Activated CD4-positive, alpha-beta T cell treated with anti-CD3 and anti-CD28 coated beads for 48 hours (primary cell): ENCODE measurements at places on chromosomes 16 and 17.
A peak's percentile ranks its signal among the peaks of the same experiment; 100 is the strongest.

DNA sequence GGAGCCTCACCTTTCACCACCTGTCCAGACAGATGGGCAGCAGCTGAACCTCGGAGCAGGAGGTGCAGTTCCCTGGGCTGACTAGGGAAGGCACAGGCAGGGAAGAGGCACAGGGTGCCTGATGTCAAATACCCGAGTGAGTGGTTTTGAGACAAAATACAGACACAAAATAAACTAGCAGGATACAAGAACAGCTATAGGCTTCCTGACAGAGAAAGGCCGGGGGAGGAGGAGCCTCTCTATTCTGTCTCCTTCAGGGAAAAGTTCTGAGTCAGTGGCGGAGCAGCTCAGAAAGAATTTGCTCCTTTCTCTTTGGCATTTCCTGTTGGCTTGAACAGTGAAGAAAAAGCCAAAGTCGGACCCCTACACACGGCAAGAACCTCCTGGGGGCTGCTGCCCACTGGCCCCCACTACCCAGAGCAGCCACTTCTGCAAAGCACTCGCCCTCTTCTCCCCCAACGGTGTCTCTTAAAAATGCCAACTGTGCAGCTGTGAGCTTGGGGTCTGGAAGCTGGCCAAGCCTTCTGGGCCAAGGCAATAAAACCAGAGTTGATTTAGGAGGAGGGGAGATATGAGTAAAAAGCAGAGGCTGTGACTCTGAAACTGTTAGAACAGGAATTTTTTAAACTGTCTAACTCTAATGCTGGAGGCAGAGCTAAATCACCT lies 14.4 kb upstream of the FAAP100 start:
- DNase-seq, result no peak

DNA sequence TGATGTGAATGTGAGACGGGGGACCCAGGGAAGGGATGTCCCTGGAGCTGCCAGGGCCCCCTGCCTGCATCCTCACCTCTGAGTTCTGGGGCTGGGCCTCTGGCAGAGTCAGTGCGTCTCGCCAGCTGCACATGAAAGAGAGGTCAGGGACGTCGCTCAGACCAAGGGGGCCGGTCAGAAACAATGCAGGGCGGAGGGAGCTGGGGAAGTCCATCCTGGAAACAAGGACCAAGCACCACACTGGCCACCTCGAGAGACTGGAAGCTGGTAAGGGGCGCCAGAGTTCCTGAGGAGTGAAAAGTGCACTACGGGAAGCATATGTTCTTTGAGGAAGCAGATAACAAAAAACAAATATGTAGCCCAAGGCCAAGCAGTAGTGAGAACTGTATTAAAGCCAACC lies 2.1 kb downstream of the TAF1C start:
- DNase-seq, result no peak

DNA sequence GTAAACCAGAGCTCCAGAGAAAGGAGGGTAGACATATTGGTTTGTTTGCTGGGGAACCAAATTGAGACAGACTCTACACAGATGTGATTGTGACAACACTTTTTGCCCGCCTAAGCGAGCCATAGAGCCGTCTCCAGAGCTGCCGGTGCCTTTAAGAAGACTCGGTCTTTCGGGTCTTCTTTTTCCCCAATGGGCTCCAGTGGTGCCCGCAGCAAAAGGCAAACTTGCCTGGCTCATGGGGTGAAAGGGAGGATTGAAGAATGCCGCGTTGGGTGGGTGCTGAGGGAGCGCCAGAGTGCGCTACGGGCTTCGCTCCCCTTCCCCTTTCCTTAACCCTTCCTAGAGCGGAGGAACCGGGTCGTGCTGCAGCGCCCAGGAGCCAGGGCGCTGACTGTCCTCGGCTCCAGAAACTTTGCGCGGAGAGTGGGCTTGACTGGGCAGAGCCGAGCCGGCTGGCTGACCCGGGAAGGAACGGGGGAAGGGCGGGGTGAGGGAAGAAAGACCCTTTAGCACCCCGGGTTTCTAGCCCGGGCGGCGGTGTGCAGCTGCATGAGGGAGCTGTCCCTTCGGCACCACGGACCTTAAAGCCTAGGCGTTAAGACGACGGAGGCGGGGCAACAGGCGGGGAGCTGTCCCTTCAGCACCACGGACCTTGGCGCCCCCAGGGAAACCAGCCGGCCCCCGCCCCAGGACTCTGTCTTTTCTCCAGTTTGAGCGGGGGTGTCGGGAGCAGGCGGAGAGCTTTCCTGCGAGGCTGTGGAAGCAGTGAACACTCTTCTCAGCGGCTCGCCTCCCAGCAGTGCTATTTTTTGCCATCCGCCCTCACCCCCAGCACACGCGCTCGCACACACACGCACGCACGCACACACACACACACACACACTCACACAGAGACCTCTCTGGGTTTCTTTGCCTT lies at the start of gene CACNG3:
TSS of gene CACNG3 (plus strand) at position 880 of the 916 bp plus-strand sequence. CDS start 420 bp downstream, outside the sequence.
- DNase-seq, result peak; percentile 79

DNA sequence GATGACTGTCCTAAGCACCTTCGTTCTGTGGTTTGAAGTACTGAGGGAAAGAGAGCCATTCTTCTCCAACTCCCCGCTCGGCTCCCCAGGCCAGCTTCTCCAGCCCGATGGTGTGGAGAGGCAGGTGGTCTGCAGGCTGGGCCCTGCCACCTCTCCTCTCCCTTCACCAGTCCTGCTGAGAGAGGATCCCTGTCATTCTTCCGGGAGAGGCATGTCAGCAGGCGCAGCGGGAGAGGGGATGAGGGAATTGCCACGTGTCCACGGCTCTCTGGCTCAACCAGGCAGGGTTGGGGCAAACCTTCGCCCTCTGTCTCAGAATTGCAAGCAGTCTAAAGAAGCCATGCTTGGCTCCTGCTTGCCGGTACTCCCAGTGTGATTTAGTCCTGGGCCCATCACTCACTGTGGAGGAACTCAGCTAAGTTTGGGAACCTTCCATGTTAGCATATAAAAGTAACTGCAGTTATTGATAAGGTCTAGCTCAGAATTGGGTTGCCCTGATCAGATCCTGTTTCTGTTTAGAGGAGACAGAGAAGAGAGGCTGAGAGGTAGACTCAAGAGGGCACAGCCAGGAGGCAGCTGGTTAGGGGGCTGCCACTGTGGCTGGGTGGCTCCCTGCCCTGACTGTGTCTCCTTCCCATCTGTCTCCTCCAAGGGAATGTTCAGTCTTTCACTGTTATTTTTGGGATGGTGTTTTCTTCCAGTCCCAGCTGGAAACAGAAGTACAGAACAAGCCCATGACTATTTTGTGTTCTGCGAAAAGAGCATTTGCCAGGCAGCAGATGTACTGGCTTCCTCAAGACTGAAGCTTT lies 17.4 kb downstream of the HS3ST3B1 start:
- DNase-seq, result no peak

GRCh38 chr16:66228792-66229191 lies 137.7 kb upstream of the CDH5 start:
- DNase-seq, result no peak

DNA sequence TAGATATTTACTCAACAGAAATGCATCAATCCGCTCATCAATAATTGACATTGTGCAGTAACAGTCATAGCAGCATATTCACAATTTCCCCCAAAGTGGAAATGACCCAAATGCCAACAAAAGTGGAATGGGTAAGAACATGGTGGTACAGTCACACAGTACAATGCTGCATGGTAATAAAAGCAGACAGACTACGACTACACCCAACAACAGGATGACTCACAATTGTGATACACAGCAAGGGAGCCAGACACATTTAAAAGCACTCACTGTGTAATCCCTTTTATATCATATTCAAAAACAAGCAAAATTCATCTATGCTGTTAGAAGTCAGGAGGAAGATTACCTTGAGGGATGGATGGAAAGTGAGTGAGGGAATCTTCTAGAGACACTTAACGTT lies 76.5 kb upstream of the NUDT7 start:
- no peak for DNase-seq

GRCh38 chr16:84293406-84293805 lies 1.3 kb upstream of the WFDC1 start:
- no peak for DNase-seq

GRCh38 chr17:67511012-67511411 lies 133.9 kb downstream of the PITPNC1 start:
- no peak for DNase-seq

DNA sequence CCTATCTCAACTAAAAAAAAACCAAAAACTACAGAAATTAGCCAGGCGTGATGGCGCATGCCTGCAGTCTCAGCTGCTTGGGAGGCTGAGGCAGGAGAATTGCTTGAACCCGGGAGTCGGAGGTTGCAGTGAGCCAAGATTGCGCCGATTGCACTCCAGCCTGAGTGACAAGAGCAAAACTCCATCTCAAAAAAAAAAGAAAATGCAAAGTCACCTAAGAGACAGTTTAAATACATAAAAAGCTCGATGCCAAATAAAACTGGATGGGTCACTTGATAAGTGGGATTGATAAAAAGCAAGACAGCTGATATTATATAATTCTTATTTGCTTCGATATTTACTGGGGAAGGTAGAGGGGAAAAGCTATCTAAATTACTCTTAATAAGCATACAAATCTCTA lies 15.8 kb upstream of the KANSL1 start:
- DNase-seq, result no peak

- DNase-seq, result no peak
Observed at GRCh38 chr16:67579686-67580085, 17.4 kb downstream of the CTCF start.

DNA sequence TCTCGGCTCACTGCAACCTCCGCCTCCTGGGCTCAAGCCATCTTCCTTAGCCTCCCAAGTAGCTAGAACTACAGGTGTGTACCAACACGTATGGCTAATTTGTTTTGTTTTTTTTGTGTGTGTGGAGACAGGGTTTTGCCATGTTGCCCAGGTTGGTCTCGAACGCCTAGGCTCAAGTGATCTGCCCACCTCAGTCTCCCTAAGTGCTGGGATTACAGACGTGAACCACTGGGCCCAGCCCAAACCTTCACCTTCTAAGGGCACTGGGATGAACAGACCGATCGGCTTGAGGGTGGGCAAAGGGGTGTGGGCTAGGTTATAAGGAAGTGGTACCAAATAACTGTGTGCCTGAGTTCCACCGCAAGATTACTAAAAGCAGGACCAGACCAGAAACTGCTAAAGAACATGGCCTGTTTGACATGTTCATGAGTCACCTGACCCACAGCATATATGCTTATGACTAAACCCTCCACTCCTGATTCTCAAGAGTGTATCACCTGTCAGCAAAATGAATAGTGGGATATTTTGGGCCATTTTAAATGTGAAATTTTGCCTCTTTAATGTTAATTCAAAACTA lies 8.1 kb downstream of the TMEM97 start:
- peak; percentile 35 for DNase-seq

- DNase-seq, result no peak
Observed at GRCh38 chr17:40124279-40125141, 2.7 kb downstream of the MSL1 start.

GRCh38 chr17:5763595-5764306 lies 179.4 kb upstream of the NLRP1 start:
- no peak for DNase-seq

GRCh38 chr16:79093554-79093967 lies 507.0 kb downstream of the MAF start:
- peak; percentile 57 for DNase-seq

DNA sequence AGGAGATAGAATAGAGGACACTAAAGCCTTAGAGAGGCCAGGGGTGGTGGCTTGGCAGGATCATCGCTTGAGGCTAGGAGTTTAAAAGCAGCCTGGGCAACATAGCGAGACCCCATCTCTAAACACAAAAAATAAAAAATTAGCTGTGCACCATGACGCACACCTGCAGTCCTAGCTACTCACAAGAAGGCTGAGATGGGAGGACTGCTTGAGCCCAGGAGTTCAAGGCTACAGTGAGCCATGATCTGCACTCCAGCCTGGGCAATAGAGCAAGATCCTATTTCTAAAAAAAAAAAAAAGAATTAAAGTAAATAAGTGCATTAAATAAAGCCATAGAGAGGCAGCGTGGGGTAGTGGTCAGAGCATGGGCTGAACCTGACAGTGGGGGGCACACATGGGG lies 19.1 kb downstream of the SBK1 start:
- DNase-seq, result no peak
